Keratinocyte (primary cell): ENCODE measurements at places on chromosomes 13 and 19.

DNA sequence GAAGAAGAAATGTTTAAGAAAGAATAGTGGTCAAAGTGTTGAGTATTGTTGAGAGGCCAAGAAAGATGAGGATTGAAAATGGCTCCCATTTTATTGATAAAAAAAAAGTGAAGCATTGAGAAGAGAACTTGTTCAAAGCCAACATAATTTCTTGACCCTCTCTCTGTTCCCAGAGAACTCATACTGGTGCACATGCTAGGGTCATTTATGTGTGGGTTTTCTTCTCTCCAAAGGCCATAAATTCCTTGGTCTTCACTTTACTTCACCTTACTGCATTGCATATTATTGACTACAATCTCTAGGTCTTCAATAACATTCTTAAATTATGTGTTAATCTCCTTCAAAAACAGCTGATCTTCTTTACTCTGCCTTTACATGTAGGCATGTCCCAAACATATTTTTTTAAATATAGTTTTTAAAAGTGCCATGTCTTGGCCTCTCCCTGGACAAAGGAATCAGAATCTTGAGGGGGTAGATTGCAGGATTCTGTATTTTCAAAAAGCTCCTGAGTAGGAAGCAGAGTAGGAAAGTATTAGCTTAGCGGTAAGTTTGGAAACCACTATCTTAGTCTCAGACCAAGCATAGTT is 1.8 kb upstream of the FNDC3A start:
- no peaks in the 10 kb centered on the region for H3K36me3 ChIP-seq
- no peak overlapping the region for H3K27ac ChIP-seq
- peaks cover 16% of the 10 kb centered on the region for H3K4me1 ChIP-seq
- H3K4me3 ChIP-seq = no peak overlapping the region
- DNase-seq = no peak
- no peaks in the 10 kb centered on the region for H3K27me3 ChIP-seq

- DNase-seq = no peak
- H3K4me3 ChIP-seq = no peak overlapping the region
- peaks cover 15% of the 10 kb centered on the region for H3K27me3 ChIP-seq
These were observed 5.4 kb upstream of the CBY2 start for GRCh38 chr13:45696610-45697226.

GRCh38 chr13:19658831-19659230 is 25.4 kb downstream of the MPHOSPH8 start:
- peaks cover 18% of the 10 kb centered on the region for H3K36me3 ChIP-seq
- H3K4me3 ChIP-seq = no peak overlapping the region
- H3K4me1 ChIP-seq = no peaks in the 10 kb centered on the region
- DNase-seq = no peak
- no peak overlapping the region for H3K27ac ChIP-seq
- H3K27me3 ChIP-seq = no peaks in the 10 kb centered on the region

- no peak for DNase-seq
- no peaks in the 10 kb centered on the region for H3K36me3 ChIP-seq
- H3K4me3 ChIP-seq = no peak overlapping the region
- H3K4me1 ChIP-seq = no peaks in the 10 kb centered on the region
- H3K27me3 ChIP-seq = no peaks in the 10 kb centered on the region
- no peak overlapping the region for H3K27ac ChIP-seq
These were observed 18.3 kb downstream of the NMRK2 start for GRCh38 chr19:3950871-3951861.

- H3K36me3 ChIP-seq = peaks cover 36% of the 10 kb centered on the region
- H3K27ac ChIP-seq = no peak overlapping the region
- no peaks in the 10 kb centered on the region for H3K27me3 ChIP-seq
- no peak overlapping the region for H3K4me3 ChIP-seq
- H3K4me1 ChIP-seq = peaks cover 2% of the 10 kb centered on the region
These were observed 7.5 kb upstream of the LIN7B start for GRCh38 chr19:49106648-49107135.
